ENCODE measurements at places on chromosomes 13 and 19.

GRCh38 chr13:38657191-38657590, 29.7 kb upstream of the FREM2 start:
- no peak overlapping the region for H3K27ac ChIP-seq
- peaks cover 2% of the 10 kb centered on the region for H3K27me3 ChIP-seq
- H3K36me3 ChIP-seq = no peaks in the 10 kb centered on the region
- no peak overlapping the region for H3K4me3 ChIP-seq
- no peak for DNase-seq
- H3K4me1 ChIP-seq = no peaks in the 10 kb centered on the region

GRCh38 chr13:24104723-24105122, 55.8 kb upstream of the SPATA13 start:
- H3K36me3 ChIP-seq = no peaks in the 10 kb centered on the region
- DNase-seq = no peak
- H3K4me3 ChIP-seq = no peak overlapping the region
- H3K27ac ChIP-seq = no peak overlapping the region
- H3K27me3 ChIP-seq = peaks cover 14% of the 10 kb centered on the region
- no peaks in the 10 kb centered on the region for H3K4me1 ChIP-seq

DNA sequence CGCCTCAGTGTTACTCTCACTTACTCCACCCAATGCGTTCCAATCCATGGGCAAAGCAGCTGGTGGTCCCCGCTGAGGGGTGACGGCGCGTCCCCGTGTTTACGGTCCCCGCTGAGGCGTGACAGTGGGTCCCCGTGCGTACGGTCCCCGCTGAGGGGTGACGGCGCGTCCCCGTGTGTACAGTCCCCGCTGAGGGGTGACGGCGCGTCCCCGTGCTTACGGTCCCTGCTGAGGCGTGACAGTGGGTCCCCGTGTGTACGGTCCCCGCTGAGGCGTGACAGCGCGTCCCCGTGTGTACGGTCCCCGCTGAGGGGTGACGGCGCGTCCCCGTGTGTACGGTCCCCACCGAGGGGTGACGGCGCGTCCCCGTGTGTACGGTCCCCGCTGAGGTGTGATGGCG, 19.5 kb downstream of the CFAP97D2 start:
- peaks cover 21% of the 10 kb centered on the region for H3K4me1 ChIP-seq
- DNase-seq = no peak
- no peaks in the 10 kb centered on the region for H3K27me3 ChIP-seq
- no peak overlapping the region for H3K4me3 ChIP-seq
- no peak overlapping the region for H3K27ac ChIP-seq

- peaks cover 12% of the 10 kb centered on the region for H3K4me1 ChIP-seq
- H3K36me3 ChIP-seq = no peaks in the 10 kb centered on the region
- H3K27me3 ChIP-seq = peaks cover 6% of the 10 kb centered on the region
Measured at GRCh38 chr19:1182727-1183126, 8.7 kb upstream of the SBNO2 start.

DNA sequence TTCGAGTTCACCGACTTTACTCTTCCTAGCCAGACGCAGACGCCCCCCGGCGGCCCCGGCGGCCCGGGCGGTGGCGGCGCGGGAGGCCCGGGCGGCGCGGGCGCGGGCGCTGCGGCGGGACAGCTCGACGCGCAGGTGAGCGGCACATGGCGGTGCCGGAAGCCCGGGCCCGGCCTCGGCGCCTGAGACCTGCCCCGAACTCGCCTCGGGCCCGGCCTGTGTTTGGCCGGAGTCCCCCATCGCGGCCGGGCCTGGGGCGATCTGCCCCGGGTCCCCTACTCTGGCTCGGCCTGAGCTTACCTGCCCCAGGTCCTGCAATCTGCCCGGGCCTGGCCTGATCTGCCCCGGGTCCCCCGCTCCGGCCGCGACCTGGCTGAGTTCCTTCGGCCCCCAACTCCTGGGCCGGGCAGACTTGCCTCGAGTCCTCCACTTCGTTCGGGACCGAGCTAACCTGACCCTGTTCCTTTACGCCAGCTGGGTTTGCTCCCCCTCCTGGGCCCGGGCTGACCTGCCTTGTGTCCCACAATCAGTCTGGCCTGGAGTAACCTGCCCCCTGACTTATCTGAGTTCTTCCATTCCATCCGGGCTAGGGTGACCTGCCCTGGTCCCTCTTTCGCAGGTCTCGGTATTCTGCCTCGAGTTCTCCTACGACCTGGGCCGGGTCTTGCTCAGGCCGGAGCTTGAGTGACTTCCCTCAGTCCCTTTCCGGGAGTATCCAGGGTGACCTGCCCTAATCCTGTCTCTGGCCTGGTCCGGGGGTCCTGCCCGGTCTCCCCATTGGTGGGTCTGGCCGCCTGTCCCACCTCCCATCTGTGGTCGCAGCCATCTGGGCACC, 764 bp downstream of the UPF1 start:
- H3K4me3 ChIP-seq = peak overlapping the region; percentile 96
- H3K4me1 ChIP-seq = peaks cover 39% of the 10 kb centered on the region
- H3K27ac ChIP-seq = peak overlapping the region; percentile 95

DNA sequence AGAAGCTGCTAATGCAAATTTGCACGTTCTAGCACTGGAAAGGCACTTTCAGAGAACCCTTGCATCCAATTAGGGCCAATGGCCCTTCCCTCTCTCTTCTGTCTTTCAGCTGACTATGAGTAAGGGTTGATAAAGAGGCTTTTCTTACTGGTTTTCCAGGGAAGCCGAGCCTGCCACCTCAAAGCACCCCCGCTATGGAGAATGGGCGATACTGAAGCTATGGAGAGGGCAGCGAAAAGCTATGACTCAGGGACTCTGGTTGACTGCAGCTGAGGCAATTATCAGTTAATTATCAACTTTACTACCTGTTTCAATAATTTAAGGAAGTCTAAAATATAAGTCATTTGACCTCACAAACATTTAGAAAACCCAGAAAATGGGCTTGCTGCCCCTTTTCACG, 115.8 kb downstream of the TRPC4 start:
- DNase-seq = no peak
- H3K4me3 ChIP-seq = no peak overlapping the region
- no peaks in the 10 kb centered on the region for H3K36me3 ChIP-seq
- no peaks in the 10 kb centered on the region for H3K4me1 ChIP-seq

GRCh38 chr13:109251956-109252355, 534.4 kb downstream of the IRS2 start:
- DNase-seq = no peak
- no peaks in the 10 kb centered on the region for H3K4me1 ChIP-seq
- no peaks in the 10 kb centered on the region for H3K36me3 ChIP-seq
- H3K27ac ChIP-seq = no peak overlapping the region
- H3K27me3 ChIP-seq = peaks cover 3% of the 10 kb centered on the region
- H3K4me3 ChIP-seq = no peak overlapping the region

DNA sequence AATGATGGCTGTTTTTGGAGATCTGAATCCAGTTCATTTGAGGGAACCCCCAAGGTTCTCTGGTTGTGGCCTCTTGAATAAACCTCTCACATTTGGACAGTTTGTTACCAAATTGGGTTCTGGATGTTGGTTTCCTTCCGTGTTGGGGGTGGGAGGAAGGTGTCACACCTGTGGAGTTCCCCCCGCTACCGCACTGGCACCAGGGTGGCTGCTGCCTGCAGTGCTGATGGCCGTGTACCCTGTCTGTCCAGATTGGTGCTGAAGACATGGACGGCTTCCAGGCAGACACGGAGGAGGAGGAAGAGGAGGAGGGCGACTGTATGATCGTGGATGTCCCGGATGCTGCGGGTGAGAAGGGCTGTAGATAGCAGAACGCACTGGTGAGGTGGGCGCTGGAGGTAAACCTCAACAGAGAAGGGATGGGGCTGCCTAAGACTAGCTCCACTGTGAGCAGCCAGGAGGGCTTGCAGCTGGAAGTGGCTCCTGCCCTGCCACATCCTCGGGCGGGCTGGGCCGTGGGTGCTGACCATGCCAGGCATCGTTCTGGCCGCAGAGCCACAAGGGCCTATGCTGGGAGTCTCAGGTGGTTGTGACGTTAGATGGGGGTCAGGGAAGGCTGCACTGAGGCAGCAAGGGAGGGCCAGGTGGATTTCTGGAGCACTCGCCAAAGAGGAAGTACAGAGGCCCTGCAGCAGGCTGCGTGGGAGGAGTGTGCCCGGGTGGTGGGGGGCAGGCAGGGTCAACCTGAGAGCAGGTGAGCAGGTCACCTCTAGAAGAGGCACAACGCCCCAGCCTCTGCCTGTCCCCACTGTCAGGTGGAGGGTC, 15.4 kb downstream of the UBXN6 start:
- H3K27ac ChIP-seq = no peak overlapping the region
- no peaks in the 10 kb centered on the region for H3K4me1 ChIP-seq
- peaks cover 22% of the 10 kb centered on the region for H3K36me3 ChIP-seq
- DNase-seq = no peak

DNA sequence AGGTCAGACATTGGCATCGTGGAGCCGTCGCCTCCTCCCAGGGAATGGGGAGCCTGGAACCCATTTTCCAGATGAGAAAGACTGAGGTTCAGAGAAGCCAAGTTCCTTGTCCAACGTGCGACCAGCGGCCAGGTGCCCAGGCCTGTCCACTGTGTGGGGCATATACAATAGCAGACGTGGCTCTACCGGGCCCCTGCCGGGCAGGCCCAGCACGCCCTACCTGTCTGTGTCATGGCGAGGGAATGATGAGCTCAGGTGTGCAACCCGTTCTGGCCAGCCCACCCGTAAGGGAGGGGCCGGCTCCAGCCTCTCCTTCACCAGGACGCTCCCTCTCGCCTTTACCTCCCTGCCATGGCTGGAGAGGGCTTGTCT, 837 bp downstream of the GNA15 start:
- H3K27me3 ChIP-seq = peaks cover 14% of the 10 kb centered on the region
- H3K36me3 ChIP-seq = peaks cover 6% of the 10 kb centered on the region
- no peak for DNase-seq
- peaks cover 46% of the 10 kb centered on the region for H3K4me1 ChIP-seq

- H3K27ac ChIP-seq = no peak overlapping the region
- DNase-seq = no peak
- no peaks in the 10 kb centered on the region for H3K27me3 ChIP-seq
Measured at GRCh38 chr19:53091413-53092254, 11.6 kb downstream of the ZNF160 start.

- H3K27me3 ChIP-seq = peaks cover 70% of the 10 kb centered on the region
- peaks cover 10% of the 10 kb centered on the region for H3K36me3 ChIP-seq
- H3K27ac ChIP-seq = no peak overlapping the region
- no peak overlapping the region for H3K4me3 ChIP-seq
Measured at GRCh38 chr13:112066624-112067004, 335 bp upstream of the SOX1 start.

- peaks cover 4% of the 10 kb centered on the region for H3K27me3 ChIP-seq
- H3K27ac ChIP-seq = no peak overlapping the region
- H3K4me3 ChIP-seq = no peak overlapping the region
- DNase-seq = no peak
- H3K4me1 ChIP-seq = no peaks in the 10 kb centered on the region
Measured at GRCh38 chr19:40136818-40137217, 46.1 kb upstream of the ZNF780A start.

- no peak overlapping the region for H3K4me3 ChIP-seq
- H3K27ac ChIP-seq = no peak overlapping the region
- no peaks in the 10 kb centered on the region for H3K27me3 ChIP-seq
- peaks cover 33% of the 10 kb centered on the region for H3K36me3 ChIP-seq
- H3K4me1 ChIP-seq = peaks cover 34% of the 10 kb centered on the region
Measured at GRCh38 chr13:28185256-28185655, 46.9 kb downstream of the PAN3 start.

DNA sequence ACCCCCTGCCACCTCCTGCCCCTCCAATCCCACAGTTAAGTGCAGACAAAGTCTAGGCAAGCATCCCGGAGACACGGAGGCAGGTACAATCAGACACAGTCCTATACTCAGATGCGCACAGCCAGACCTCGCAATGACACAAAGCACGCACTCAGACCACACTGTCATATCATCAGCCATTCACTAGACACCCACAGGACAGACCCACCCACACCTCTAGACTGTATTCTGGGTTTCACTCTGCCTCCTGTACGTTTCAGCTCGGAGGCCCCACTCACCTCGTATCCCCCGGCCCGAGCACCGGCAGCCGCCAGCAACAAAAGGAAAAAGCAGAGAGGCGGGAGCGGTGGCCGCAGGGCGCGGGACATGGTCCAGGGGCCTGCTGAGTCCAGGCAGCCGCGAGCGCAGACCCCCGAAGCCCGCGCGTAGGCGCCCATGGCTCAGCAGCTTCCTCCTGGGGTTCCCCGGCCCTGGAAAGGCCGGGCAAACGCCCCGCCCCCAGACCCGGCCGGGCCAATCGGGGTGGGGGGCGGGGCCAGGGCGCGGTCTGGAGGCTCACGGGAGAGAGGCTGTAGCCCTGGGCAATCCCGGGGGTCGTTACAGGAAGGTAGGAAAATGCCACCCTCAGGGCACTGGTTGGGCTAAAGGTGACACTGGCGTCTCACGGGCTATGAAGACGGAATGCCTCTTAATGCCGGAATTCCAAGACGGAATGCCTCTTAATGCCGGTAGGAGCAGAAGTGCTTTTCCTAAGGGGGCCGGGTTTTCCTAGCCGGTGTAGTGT, at the start of the genes MAN2B1 and WDR83:
Gene MAN2B1, minus strand, starts transcription at position 478 of the 784 bp plus-strand sequence. Its CDS starts 41 bp downstream, at position 437.
Gene WDR83, plus strand, starts transcription at position 543 of the 784 bp plus-strand sequence. CDS start 2,984 bp downstream, outside the sequence.
- H3K4me1 ChIP-seq = peaks cover 52% of the 10 kb centered on the region
- peak within 1 kb of the TSS; percentile 96 for H3K27ac ChIP-seq
- peaks cover 25% of the 10 kb centered on the region for H3K36me3 ChIP-seq
- no peaks in the 10 kb centered on the region for H3K27me3 ChIP-seq
- peak; percentile 88 for DNase-seq
- H3K4me3 ChIP-seq = peak within 1 kb of the TSS; percentile 96

- no peak overlapping the region for H3K4me3 ChIP-seq
- no peaks in the 10 kb centered on the region for H3K4me1 ChIP-seq
- H3K27ac ChIP-seq = no peak overlapping the region
- DNase-seq = no peak
- no peaks in the 10 kb centered on the region for H3K36me3 ChIP-seq
Measured at GRCh38 chr13:62087124-62087523, 671.5 kb upstream of the PCDH20 start.

DNA sequence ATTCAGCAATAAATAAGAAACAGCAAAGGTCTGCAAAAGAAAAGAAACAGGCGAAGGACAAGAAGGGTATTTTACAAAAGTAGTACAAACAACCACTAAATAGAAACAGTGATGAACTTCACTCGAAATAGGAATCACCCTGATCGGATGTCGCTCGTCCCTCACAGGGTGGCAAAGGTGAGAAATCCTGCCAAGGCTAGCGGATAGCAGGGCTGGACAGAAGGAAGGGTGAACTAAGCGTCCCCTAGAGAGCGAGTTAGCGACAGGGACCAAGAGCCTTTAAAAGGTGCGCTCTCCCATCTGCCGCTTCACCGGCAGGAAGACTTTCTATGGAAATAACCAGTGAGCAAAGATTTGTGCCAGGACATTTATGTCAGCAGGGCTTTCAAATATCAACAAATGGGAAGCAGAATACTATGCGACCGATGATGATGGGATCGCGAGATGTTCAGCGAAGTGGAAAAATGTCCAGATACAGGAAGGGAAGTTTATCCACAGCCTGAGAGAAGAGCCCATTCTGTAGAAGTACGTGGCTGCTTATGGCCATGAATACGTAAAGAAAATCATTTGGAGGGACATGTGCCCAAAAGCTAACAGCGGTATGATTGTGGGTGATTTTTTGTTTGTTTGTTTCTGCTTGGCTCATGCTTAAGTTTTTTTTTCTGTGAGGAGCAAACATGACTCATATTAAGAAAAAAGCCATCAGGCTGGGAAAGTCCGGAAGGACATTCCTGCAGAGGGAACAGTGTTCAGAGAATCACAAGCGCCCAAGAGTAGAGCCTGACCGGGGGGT, 18.9 kb downstream of the ELAVL1 start:
- H3K27ac ChIP-seq = peak overlapping the region; percentile 19
- peaks cover 33% of the 10 kb centered on the region for H3K36me3 ChIP-seq
- H3K4me1 ChIP-seq = no peaks in the 10 kb centered on the region
- DNase-seq = no peak
- H3K4me3 ChIP-seq = no peak overlapping the region

GRCh38 chr13:51122868-51123566, 11.9 kb upstream of the C13orf42 start:
- peaks cover 16% of the 10 kb centered on the region for H3K4me1 ChIP-seq
- H3K27me3 ChIP-seq = peaks cover 12% of the 10 kb centered on the region

GRCh38 chr19:4456843-4457653, 546 bp downstream of the UBXN6 start:
- DNase-seq = peak; percentile 46
- H3K27ac ChIP-seq = peak overlapping the region; percentile 95
- H3K4me3 ChIP-seq = peak overlapping the region; percentile 88

All from activated naive CD8-positive, alpha-beta T cell treated with anti-CD3 and anti-CD28 coated beads, Interleukin-2, amount 50 U/mL, for 24 hours (primary cell).